CD4-positive, alpha-beta T cell treated with Interleukin-6 for 4 hours (primary cell): ENCODE measurements at places on chromosomes 1 and 21.

DNA sequence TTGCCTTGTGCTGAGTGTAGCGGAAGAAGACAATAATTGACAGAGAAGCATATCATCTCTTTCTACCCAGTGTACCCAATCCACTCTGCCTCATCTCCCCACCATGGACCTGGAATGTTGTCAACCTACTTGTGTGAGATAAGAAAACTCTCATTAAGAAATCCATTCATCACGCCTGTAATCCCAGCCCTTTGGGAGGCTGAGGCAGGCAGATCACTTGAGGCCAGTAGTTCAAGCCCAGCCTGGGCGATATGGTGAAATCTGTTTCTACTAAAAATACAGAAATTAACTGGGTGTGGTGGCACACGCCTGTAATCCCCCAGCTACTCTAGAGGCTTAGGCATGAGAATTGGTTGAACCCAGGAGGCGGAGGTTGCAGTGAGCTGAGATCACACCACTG is 209.6 kb downstream of the PBX1 start:
- no peak for DNase-seq

GRCh38 chr1:114468710-114469468 is 42.1 kb downstream of the TRIM33 start:
- no peak for DNase-seq

- DNase-seq = no peak
Observed at GRCh38 chr1:177351361-177352108, 180.8 kb downstream of the BRINP2 start.

- DNase-seq = no peak
Observed at GRCh38 chr1:37393173-37394120, 80.9 kb upstream of the ZC3H12A start.

GRCh38 chr1:231319080-231319479 is 18.6 kb downstream of the EXOC8 start:
- no peak for DNase-seq

GRCh38 chr1:34663031-34663430 is 91.8 kb upstream of the GJB5 start:
- DNase-seq = no peak

DNA sequence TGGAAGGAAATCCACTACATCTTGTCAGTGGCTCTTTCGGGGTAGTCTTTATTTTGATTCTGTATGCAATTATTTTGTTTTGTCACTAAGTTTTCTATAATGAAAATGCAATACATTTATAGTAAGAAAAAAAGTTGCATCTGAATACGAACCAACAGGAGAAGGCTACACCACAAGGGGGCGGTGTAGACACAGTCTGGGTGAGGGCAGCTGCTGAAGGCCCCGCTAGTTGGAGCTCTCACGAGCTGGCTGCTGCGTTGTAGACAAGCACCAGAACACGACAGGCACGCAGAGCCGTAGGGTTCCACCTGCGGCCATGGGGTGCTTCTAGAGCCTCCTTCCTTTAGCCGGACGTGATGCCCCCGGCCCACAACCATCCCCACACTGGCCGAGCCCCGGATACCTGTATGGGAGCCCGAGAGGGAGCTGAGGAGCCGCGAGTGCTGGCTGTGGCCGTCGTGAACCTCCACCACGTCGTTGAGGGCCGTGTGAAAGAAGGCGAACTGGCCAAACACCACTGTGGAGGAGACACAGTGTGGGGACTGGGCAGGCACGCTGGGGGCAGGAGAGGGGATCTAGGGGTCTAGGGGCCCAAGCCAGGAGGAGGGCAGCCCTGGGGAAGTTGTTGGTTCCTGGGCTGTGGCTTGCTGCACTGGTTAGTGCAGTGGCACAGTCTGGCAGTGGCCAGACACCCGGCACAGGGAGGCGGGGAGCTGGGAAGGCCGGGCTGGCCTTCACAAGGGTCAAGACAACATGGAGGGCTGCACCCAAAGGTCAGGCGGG is 160.8 kb downstream of the ZSCAN20 start:
- peak; percentile 84 for DNase-seq

DNA sequence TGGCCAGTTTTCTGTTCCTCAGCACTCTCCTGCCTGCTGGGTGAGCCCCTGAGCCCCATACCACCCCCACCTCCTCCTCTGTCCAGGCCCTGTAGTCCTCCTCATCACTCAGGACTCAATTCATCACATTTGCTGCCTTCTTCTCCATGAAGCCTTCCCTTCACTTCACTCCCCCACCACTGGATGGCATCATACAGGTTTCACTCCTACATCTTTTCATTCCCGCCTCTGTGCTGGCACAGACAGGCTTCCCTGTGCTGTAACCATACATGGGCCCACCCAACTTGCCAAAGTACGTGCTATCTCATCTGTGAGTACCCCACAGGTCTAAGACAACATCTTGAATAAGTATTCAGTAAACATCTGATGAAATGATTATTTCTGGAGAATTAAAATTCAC is 56.9 kb downstream of the SLC45A1 start:
- DNase-seq = peak; percentile 46

DNA sequence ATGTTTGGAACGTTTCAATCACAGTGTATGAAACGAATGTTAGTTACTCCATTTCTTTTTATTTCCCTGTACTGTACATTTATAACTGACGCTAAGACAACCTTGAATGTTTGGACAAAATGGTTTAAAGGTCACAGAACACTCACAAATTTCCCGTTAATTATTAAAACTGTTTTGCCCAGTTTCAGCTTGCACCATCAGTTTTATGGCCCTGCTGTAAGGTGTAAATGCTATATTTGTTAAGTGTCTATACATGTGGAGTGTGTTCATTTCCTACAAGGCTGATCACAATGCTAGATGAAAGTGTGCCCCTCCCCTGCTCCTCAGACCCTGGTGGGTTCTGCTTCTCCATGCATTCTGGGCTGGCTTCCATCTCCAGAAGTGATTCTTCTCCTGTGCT is 57.9 kb upstream of the ETS2 start:
- no peak for DNase-seq

DNA sequence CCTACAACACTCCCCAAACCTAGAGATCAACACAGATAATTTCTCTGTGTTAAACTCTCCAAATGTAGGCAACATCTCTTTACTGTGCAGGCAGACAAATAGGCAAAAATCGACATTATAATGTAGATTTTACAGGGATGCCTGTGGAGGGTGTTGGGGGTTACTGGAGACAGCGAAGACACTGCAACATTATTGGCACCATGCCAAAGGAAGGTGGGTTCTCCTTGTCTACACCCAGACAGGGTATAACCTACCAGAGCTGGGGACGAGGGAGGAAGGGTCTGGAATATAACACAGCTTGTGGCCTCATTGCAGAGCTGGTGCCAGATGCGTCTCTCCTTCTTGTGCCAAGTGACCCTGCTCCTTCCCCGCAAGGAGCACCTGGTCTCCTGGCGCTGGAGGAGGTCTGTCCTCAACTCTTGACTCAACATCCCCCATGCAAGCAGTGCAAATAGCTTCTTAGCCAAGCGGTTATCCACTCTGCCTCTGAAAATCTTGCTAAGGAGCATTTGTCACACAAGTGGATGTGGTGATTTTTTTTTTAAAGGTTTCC is 404.0 kb downstream of the PRDM2 start:
- no peak for DNase-seq
